Kasumi-1 (cell line): ENCODE measurements at places on chromosomes 16 and 17.

DNA sequence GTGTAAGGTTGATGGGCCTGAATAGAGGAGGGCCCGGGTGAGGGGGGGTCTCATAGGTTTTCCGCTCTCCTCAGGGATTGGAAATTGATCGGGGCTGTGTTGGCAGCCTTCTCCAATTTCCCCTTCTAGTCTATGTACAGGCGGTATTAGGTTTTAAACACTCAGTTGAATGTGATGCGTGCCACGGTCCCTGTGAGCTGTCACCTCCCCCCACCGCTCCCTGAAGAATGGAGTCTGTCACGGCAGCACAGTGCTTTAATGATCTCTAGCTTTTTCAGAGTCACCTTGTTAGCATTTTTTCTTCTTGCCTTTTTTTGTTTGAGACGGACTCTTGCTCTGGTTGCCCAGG lies 800 bp downstream of the COX4I1 start:
- no peak for DNase-seq

- DNase-seq = no peak
Observed at GRCh38 chr16:86065711-86066110, 166.7 kb downstream of the IRF8 start.

DNA sequence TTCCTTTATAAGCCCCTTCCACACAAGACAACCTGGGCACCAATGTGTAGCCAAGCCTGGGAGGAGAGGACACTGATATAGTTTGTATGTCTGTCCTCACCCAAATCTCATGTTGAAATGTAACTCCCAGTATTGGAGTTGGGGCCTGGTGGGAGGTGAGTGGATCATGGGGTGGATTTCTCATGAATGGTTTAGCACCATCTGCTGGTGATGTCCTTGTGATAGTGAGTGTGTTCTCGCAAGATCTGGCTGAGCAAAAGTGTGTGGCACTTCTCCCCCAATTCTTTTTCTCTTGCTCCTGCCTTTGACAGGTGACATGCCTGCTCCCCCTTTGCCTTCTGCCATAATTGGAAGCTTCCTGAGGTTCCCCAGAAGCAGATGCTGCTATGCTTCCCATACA lies 135.8 kb downstream of the USP31 start:
- no peak for DNase-seq

DNA sequence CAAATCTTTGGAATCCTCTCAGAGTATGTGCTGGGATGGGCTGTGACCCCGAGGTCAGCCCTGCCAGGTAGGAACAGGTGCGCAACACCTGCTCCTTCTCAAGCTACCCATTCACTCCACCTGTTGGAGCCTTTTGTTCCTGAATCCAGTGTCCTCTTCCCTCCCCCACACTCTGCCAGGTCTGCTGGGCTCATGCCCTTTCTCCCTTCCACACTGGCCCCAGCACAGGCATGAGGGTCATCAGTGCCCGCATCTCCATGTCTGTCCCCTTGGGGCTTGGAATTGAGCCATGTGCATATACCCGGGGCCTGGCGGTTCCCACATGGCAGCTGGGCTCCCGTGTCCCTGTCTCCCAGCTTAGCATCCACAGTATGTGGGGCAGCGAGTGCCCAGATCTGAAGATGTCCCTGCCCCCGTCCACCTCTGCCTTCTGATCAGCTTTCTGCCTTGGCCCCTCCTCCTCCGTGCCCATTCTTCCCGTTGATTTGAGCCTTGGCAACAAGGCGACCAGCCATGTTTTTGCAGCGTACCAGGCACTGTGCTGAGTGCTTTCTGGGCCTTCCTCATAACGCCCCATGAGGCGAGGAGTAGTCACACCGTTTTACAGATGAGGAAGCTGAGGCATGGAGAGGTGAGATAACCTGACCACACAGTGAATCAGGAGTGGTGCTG lies 102.2 kb downstream of the RAP1GAP2 start:
- no peak for DNase-seq

DNA sequence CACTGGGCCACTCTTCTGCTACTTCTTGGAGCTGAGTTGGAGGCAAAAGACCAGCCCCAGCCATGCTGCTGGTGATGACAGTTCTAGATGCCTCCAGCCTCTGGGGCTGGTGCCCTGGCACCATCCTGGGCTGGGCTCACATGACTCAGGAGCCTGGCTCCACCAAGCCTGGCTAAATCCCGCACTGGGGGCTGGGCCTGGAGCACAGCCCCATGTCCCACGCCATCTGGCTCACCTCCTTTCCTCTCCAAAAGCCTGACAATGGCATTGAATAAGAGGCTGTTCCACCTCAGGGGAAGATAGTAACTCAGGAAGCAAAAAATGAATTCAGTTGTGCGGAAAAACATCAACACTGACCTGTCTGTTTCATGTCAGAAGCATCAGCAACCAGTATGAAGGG lies 45.1 kb upstream of the MTSS2 start:
- no peak for DNase-seq

DNA sequence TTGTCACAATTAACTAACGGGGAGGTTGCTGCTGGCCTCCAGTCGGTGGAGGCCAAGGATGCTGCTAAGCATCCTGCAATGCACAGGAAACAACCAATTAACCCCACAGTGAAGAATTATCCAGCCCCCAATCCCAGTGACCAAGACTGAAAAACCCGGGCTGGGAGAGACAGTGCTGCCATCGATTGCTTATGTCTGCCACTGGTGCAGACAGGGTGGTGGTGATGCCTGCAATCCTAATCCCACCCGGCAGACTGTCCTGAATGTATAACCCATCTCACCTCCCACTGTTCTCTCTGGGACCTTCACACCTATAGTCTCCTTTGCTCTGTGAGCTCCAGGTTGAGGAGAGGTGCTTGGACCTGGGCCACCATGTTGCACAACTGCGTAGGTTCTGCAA lies 42.3 kb upstream of the KLHDC4 start:
- DNase-seq = no peak
